Colonic mucosa (tissue), 4 donors: ENCODE measurements at places on chromosomes 13 and 19.

DNA sequence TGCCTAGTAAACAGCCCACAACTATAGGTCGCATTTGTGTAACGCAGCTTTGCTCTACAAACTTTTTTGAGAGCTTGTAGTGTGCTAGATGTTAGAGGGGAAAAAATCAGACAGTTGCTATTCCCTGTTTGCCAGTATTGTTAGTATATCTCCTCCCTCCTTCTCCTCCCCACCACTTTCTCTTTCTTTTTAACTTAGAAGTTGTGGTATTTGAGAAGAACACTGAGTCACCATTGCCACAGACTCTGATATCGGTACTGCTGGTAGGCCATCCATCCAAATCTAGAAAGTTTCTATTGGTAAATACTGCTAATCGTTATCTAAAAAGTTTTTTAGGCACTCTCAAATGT, 666 bp downstream of the POMP start:
- DNase-seq: no peak

GRCh38 chr19:30881930-30882329, 467.3 kb downstream of the TSHZ3 start:
- no peak for DNase-seq

GRCh38 chr19:41479757-41480191, 36.8 kb downstream of the ERICH4 start:
- no peak for DNase-seq

GRCh38 chr13:72458701-72459100, 268.7 kb downstream of the MZT1 start:
- no peak for DNase-seq

DNA sequence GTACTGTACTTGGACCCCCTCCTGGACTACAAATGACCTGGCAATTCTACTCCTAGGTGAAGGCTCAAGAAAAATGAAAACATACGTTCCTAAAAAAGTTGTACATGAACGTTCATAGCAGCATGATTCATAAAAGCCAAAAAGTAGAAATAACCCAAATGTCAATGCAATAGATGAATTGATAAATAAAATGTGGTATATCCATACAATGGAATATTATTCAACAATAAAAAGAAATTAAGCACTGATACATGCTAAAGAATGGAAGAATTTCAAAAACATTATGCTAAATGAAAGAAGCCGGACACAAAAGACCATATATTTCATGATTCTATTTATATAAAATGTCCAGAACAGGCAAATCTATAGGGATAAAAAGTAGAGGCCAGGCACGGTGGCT, 9.5 kb downstream of the ZNF432 start:
- DNase-seq: no peak

DNA sequence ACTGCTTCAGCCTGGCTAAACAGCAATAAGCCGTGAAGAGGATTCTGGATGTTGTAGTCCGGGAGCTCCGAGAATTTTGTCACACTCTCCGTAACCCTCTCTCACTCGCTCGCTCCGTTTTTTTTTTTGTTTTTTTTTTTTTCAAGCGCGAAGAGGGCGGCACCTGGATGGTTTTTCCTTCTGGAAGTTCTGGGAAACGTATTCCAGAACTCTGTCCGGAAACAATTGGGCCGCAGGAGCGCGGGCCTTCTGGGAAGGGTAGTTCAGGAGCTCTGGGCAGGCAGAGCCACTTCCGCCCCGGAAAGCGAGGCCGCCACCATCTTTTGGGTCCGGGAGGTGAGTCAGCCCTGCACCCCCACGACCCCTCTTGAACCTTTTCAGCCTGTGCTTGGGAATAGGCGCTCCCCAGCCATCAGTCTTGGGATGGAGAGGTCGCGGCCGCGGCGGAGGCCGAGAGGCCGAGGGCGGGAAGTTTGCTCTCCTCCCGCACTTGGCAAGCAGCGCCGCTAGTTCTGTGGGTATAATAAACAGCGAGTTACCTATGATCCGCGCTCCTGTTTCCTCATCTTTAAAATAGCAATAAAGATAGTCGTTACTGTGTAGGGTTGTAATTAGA, at the start of gene ZNF227:
Gene ZNF227 (plus strand): TSS at position 283 of the 616 bp plus-strand sequence. CDS start 5,261 bp downstream, outside the sequence.
- DNase-seq: peak; percentile 92

- peak; percentile 59 for DNase-seq
Observed at GRCh38 chr19:19405971-19406877, 749 bp downstream of the GATAD2A start.

DNA sequence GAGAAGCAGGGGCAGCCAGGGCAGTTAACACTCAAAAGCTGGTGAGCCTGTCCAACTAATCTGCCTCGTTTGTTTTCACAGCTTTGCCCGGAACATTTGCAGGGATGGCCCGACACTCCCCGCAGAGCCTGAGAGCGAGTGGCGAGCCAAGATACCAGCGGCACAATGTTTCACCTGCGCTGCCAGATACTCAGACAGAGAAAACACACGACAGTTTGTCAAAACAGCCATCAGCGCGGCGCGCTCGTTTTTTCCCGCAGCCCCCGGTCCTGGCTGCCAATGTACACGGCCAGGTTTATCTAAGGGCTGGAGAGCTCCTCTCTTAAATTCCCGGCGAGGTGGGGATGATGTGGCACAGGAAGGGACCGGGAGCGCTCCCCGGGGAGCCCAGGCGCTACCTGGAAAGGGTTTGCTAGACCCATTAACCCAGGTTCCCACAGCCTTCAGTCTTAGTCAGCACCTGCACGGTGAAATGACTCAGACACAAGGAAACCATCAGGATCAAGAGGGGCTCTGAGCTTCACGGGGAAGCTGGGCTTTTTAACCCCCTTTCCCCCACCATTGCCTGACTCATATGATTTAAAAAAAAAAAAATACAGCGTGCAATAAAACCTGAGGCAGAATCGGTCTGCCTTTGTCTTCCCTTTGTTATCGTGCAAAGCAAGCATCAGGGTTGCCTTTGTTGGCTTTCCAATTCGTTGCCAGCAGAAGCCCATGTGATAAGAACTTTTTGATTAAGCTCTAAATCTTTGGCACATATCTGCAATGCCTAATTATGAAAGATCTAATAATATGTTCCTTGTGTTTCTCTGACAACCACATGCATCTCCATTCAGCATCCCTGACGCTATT, 186.2 kb downstream of the EFNB2 start:
- DNase-seq: peak; percentile 73

DNA sequence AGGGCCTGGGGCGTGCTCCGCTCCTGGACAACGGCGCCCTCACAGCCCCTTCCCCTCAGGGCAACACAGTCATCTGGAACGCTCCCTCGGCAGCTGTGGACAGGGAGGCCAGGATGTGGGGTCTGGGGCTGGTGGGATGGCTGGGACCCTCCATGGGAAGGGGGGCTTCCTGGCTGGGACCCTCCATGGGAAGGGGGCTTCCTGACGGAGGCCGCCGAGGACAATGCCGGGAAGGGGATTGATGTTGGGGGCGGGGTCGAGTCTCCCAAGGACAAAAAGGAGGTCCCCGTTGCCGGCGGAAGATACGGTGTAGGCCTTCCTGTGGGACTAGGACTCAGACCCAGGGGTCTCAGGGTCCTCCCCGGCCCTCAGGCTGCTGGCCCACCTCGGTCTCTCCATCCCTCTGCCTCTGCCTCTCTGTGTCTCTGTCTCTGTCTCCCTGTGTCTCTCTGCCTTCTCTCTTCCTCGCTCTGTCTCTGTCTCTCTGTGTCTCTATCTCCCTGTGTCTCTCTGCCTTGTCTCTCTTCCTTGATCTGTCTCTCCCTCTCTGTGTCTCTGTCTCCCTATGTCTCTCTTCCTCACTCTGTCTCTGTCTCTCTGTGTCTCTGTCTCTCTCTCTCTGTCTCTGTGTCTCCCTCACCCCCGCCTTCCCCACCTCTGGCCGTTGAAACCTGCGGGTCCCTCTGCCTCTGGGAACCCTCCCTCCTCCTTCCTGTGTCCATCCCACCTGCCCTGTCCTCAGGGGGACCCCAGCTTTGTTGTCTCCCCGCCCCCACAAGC, 2.7 kb upstream of the MADCAM1 start:
- DNase-seq: no peak

GRCh38 chr19:50309396-50310125, 19.6 kb downstream of the KCNC3 start:
- DNase-seq: no peak

DNA sequence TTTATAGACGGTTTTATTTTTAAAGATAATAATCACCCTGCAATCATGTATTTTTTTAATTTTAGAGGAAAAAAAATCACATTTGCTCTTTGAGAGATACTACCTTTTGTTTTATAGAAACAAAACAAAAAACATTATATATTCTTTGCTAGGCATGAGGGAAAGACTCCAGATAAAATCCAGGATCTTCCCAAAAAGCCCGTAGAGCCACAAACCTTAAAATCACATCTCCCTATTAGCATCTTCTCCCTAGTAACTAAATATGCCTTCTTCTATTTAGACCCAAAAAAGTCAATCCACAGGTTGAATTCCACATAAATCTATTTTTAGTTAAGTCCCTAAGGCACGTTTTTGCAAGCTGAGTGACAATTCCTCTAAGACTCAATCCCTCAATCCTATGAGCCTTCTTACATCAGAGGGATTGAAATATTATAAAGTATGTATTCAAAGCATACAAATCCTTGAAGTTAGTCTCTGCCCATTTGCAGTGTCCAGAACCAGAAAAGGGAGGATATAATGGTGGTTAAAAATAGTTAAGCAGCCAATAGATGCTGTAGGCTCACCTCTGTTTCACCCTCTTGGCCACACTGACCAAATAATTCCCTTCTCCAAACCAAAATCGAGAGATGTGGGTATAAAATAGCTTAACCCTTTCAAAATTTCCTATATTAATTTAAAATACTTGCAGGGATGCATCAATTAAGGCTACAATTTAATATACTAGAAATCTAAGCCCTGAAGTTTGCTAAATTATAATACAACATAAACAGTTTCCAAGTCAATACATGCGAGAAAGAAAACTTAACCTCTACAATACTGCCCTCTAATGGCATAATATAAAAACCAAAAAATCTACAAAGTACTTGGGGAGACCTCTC, 64.0 kb downstream of the SERP2 start:
- DNase-seq: no peak

GRCh38 chr19:30256496-30256850, 115.7 kb upstream of the ZNF536 start:
- no peak for DNase-seq

GRCh38 chr13:63198071-63198470, 1782.4 kb upstream of the PCDH20 start:
- DNase-seq: no peak

DNA sequence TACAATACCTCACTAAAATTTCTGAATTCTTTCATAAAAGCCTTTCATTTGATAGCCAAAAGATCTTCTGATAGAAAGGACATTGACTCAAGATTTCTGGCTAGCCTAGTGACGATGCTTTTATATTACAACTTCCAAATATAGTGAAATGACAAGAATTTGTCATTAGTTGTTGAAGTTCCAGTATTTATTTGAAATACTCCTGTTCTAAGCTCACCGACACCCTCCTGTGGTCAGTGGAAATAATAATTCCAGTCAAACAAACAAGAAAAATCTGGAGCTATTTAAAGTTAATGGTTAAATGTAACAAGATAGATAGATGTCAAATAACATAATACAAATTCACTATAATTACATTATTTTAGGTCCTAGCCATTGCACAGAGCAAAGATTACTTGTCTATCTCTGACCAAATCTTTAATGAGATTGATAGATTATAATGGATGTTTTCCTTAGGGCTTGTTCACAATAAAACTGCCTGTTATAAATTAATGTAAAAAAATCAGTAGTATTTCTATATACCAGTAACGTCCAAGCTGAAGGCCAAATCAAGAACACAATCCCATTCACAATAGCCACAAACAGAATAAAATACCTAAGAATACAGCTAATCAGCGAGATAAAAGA, 195.5 kb downstream of the RGCC start:
- DNase-seq: no peak

- DNase-seq: no peak
Observed at GRCh38 chr13:40254394-40254793, 412.0 kb downstream of the FOXO1 start.

DNA sequence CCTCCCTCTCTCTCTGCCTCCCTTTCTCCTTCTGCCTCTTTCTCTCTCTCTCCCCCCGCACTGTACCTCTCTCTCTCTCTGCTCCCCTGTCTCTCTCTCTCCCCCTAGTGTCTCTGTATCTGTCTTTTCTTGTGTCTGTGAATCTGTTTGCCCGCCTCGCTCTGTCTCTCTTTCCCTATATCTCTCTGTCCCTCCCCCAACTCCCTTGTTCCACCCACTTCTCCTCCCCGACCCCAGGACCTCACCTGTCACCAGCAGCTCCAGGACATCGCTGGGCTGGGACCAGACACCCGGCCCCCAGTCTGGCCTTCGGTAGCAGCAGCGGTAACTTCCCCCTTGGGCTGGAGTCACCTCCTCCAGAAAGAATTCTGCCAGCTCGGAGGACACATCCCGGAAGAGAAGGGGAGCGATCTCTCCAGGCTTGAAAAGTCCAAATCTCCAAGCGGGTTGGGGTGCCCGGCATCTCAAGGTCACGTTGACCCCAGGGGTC, 3.9 kb downstream of the OSCAR start:
- no peak for DNase-seq

DNA sequence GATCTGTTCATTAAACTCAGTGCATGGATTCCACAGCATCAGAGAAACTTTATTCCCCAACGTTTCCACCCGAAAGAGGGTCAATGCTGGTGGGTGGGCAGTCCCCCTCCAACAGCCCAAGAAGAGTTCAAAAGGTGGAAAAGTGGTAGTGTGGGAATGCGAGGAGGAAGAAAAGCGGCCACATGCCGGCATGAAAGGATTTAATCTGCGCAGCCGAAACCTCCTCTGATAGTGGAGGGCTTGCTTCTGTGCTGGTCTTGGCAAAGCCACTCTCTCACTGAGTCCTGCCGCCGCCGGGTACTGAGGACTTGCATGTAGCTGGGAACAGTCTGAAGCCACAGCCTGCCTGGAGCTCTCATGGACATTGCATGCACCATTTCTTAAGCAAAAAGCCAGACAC, 136.2 kb upstream of the ZNF536 start:
- no peak for DNase-seq
